ENCODE measurements at places on chromosomes 7 and 10.
A peak's percentile ranks its signal among the peaks of the same experiment; 100 is the strongest.

DNA sequence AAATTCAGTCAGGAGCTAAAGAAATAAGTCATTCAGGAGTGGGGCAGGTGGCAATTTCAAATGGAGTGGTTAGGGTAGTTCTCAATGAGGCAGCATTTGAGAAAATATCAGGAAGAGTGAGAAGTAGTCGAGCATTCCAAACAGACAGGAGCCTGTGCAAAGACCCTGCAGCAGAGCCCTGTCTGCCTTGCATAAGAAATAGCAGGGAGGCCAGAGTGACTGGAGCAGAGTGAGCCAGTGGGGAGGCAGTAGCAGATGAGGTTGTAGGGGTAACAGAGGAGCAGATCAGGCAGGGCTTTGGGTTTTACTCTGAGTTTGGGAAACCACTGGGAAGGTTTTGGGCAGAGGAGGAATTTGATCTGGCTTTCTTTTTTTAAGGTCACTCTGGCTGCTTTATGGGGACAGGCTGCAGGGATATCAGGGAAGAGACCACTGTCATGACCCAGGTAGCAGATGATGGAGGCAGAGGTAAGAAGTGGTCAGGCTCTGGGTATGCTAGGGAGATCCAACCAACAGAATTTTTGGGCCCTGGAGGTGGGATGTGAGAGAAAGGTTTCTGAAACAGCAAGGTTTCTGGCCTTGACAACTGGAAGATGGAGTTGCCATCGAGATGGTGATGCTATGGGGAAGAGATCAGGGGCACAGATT, 1.3 kb upstream of the BLVRA start:
- DNase-seq: no peak

GRCh38 chr10:106189292-106189691, 975.2 kb downstream of the SORCS1 start:
- peak; percentile 57 for DNase-seq

DNA sequence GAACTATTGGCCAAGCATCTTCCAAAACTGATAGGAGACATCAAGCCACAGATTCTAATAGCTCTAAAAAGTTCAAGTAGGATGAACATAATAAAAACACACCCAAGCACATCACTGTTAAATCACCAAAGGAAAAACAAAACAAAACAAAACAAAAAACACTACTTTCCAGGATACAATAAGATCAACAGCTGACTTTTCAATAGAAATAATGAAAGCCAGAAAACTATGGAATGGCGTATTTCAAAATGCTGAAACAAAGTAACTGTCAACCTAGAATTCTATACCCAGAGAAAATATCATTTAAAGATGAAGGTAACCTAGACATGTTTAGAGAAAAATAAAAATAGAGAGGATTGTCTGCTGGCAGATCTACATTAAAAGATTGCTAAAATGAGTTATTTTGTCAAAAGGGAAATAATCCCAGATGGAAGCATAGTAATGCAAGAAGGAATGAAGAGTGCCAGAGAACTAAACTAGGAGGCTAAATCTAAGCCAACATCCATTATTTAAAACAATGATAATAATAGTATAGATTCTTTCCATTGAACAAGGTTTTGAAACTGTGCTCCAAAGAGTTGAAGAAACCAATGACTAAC, 13.9 kb downstream of the TUBAL3 start:
- DNase-seq: no peak

DNA sequence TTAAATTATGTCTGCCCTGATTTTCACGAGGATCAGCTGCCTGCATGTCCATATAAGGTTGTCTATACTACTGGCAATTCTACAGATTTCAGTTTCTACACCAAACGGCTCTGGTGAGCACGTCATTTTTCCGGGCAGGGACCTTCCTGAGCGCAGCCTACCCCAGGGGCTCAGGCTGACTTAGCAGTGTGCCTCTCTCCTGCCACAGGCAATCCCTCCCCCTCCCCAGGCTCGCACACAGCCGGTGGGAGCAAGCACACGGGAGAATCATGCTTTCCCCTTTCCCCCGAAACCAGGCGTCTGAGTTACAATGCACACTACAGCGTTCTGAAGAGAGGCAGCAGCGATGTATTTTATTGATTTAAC, 1.7 kb downstream of the KLF6 start:
- DNase-seq: peak; percentile 92

DNA sequence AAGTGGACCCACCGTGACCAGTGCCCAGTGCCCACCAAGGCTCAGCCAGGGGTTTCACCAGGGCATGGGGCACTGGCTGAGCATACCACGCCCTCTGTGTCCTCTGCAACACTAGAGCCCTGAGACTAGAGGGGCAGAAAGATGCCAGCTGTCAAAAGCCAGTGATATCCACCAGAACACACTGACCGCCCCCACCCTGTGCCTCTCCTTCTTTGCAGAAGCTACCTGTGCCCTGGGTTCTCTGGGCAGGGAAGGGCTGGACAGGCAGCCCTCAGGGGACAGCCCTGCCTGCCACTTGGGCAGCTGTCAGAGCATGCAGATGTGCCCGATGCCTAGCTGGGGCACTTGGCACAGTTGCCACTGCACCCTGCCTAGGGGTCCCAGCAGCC, 494 bp downstream of the VSIR start:
- no peak for DNase-seq

GRCh38 chr10:22629126-22629525, 85.3 kb downstream of the PIP4K2A start:
- no peak for DNase-seq

GRCh38 chr7:121085922-121086321, 97.4 kb downstream of the CPED1 start:
- no peak for DNase-seq

- no peak for DNase-seq
Measured at GRCh38 chr10:61779950-61780659, 117.4 kb downstream of the CABCOCO1 start.

GRCh38 chr10:120732067-120732466, 119.1 kb upstream of the WDR11 start:
- DNase-seq: no peak

Measured in GM12865 (cell line).